ENCODE measurements at places on chromosomes 12 and 14. TPM values are rescaled to one million over a fixed set of nuclear protein-coding genes. Genes with fewer than 3 reads are reported as not detected.
A peak's percentile ranks its signal among the peaks of the same experiment; 100 is the strongest.

GYS2 gene
- not detected for polyA plus RNA-seq

GRCh38 chr14:47302121-47302520, 373.3 kb downstream of the MDGA2 start:
- DNase-seq: no peak

DNA sequence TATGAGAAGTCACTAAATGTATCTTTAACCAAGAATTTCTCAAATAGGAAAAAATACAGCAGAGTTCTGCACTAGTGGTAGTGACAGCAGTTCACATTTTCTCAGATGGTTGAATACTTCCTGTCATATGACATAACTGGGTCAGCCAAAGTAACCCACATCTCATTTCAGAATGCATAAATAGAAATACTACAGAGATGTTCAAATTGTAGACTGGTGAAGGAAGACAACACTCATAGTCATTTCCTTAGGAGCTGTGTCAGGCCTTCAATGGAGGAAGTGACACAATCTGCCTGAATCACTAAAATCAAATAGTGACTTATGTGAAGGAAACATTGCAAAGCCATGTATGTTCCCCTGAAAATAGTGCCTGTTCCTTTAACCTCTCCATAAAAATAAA, 32.4 kb downstream of the FERMT2 start:
- DNase-seq: no peak

- no peak for DNase-seq
These were observed 4.9 kb upstream of the AP1G2 start for GRCh38 chr14:23572524-23572828.

DNA sequence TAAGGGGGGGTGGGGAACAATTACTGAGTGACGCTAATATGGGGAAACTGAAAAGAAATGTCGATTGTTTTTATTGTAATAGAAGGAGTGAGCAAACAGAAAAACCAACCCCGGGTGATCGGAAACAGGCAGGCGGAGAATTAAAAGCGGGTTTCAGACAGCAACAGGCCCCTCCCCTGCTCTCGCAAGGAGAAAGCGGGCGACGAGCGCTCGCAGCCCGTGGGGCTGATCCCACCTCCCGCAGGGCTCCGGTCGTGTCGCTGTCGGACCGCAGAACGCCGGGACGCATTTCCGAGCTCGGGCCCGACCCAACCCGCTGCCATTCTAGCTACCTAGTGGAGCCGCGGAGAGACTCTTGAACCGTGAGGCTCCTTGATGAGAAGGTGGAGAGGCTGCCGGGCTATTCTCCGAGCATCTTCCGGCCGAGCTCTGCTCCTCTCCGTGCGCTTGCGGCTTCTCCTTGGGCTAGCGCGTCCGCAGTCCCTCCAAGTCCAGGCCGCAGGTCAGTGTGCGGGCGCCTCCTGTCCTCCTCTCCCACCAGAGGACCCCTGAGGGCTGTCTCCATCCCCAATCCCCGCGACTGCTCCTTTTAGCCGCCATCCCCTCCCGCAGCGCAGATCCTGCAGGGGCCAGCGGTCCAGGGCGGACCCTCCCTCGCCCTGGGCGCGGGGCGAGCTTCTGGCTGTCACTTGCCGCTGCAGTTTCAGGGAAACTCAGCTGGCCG, 4.1 kb upstream of the PAX9 start:
- peak; percentile 16 for DNase-seq

DNA sequence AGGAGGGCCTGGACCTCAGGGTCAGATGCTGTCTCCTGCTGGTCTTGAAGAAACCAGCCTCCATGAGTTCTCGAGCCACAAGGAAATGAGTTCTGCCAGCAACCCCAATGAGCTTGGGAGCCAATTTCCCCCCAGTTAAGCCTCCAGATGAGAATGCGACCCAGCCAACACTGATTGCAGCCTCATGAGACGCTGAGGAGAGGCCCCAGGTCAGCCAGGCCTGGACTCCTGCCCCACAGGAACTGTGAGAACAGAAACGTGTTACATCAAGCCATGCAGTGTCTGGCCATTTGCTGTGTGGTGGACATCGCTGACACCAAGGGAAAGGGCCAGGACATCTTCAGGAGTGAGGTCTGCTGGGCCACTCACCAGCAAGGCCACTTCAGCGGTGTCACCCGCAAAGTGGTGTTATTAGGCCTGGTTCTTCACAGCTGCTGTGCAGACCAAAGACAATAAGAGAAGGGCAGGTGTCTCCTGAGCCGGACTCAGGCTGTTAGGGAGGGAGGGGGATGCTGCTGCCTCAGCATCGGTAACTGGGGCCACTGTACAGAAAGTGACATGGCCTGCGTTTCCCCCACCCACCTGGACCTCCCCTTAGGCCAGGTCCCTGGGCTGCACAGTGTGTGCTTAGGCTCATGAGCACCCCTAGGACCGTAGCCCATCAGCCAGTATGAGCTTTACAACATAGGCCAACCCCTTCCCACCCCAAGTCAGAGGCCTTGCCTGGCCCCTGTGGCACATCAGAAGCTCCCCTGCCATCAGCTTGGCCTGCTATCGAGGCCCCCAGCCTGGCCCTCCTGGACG, 272.4 kb upstream of the RTL1 start:
- DNase-seq: no peak
